PC-9 (cell line): ENCODE measurements at places on chromosomes 11 and 22.

- DNase-seq = no peak
Measured at GRCh38 chr22:36850682-36851081, 10.1 kb upstream of the NCF4 start.

DNA sequence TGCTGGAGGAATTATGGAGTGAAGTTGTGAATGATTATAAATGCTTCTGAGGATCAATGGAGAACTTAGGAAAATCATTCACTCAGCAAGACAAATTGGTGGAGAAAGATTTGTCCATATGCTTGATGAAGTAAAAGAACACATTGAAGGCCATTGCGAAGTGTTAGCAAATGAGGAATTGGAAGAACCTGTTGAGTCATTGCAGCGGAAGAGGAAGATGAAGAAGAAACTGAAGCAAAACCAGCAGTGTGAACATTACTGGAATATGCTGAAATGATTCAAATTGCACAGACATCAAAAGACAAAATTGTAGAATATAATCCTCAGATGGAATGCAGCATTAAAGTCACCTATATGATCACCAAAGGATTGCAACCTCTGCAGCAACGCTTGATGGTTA lies 168.1 kb downstream of the ADAMTS15 start:
- no peak for DNase-seq

DNA sequence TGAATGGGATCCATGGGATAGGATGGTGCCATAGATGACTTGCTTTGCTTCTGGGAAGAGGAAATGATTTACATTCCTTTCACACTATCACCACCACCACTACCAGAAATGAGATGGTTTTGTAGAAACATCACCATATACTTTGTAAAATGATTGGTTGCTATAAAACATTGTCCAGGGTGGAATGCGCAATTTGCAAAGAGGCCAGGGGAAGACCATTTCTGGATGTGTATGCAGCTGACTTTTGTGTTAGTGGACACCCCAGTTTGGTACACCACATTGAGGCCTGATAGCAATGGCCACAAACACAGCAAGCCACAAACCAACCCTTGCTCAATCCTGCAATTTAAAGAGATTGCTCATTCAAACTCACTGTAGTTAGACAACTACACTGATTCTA lies 56.7 kb upstream of the RCN1 start:
- no peak for DNase-seq

- peak; percentile 32 for DNase-seq
Measured at GRCh38 chr11:111729071-111729830, 36.9 kb downstream of the PPP2R1B start.

DNA sequence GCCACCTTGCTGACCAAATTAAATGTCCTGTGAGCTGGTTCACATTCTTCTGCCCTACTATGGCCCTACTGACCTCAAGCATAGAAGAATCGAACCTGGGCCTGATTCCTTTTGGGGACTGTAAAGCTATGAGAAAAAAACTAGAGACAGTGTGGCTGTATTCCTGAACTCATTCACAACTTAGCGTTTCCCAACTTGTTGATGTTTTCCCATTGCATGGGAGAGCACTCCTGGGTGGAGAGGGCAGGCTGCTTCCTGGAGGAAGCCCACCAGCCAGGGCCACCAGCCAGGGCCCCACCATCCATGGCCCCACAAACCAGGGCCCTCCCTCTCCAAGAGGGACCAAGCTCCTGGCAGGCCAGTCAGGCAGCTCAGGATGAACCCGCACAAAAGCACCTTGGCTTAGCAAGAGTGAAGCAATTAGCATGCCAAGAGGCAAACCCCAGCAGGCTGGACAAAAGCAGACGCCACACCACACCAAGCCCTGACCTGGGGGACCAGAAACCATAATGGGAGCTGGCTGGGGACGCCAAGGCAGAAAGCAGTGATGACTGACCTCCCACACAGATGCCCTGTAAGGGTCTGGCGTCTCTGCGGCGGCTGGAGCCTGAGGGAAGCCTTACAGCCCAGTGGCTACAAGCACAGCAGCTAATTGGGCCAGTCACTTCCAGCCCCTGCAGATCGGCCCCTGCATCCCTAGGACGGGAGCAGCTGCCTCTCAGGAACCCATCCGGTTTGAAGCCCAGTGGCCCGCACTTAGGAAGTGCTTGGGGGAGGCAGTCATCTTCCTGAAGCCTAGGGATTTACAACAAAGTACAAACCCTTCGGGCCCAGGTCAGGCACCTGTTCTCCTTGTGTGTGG lies 2.1 kb downstream of the CERK start:
- no peak for DNase-seq

GRCh38 chr22:45334528-45334927 lies 24.8 kb downstream of the FAM118A start:
- no peak for DNase-seq

DNA sequence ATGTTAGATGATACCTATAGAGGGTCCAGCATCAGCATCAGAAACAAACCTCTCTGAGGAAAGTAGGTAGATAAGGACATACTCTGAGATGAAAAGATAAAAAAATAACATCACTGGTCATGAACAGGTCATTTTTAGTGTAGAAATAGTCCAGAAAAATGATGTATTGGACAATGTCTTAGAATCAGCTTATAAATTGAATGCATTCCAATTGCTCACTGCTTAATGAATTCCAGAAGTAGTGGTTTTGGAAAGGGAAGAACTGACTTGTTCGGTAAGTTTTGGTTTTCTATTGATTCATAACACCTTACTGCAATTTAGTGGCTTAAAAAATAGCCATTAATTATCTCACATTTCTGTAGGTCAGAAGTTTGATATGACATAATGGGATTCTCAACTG lies 929.5 kb upstream of the CCDC90B start:
- DNase-seq = no peak

DNA sequence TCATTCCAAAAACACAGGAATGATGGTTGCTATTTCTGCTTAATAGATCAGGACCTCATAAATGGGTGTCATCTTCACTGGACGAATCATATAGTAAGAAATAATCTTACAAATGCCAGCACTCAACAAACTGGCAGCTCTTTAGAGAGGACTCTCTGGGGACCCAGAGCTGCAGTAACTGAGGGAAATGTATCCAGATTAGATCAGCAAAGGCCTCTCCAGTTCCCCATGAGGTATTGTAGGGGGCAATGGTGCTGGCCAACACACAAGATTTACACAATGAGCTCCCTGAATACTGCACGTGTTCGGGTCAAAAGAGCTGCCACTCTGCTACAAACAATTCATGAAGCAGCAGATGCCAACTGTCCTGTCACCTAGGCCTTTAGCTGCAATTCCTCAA lies 110.2 kb downstream of the RBFOX2 start:
- DNase-seq = no peak

GRCh38 chr11:78798663-78799062 lies 224.0 kb upstream of the NARS2 start:
- no peak for DNase-seq

GRCh38 chr11:3926458-3927095 lies 71.1 kb downstream of the STIM1 start:
- DNase-seq = no peak

- no peak for DNase-seq
Measured at GRCh38 chr11:128857341-128857740, 9.8 kb downstream of the KCNJ1 start.

GRCh38 chr11:116533186-116533825 lies 239.5 kb downstream of the BUD13 start:
- no peak for DNase-seq

DNA sequence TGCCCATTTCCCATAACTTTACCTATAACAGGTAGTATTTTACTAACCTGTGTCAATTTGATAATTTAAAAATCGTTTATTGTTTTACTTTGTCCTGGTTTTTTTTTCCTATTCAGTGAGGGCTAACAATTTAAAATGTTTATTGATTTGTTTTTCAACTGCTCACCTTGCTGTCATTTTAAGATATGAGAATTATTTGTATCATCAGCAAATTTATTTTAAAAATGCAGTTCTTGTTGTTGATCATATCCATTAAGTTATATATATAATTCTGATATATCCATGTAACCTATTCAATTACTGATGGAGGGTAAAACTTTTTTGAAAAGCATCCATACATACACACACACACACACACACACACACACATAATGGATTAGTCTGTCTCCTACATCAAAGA lies 24.8 kb downstream of the RRAS2 start:
- DNase-seq = no peak

GRCh38 chr11:100930185-100930778 lies 199.3 kb downstream of the PGR start:
- peak; percentile 71 for DNase-seq

- DNase-seq = no peak
Measured at GRCh38 chr11:120554766-120555432, 43.4 kb downstream of the GRIK4 start.

DNA sequence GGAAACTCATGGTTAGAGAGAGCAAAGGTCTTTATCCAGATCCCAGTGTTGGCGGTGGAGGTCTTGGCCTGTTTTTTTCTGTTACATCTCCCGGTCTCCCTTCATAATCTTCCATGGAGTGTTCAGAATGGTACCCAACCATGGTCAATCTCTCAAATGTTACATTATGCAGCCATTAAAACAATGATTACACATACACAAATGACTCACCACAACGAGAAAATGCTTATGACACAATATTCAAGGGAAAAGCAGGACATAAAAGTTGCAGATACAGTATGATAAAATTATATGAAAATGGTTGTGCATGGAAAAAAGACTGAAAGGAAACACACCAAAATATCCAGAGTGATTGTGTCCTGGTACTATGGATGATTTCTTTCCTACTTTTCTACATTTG lies 17.8 kb upstream of the CSNK1E start:
- peak; percentile 61 for DNase-seq

GRCh38 chr22:26845021-26845743 lies 187.8 kb downstream of the MIAT start:
- DNase-seq = no peak

DNA sequence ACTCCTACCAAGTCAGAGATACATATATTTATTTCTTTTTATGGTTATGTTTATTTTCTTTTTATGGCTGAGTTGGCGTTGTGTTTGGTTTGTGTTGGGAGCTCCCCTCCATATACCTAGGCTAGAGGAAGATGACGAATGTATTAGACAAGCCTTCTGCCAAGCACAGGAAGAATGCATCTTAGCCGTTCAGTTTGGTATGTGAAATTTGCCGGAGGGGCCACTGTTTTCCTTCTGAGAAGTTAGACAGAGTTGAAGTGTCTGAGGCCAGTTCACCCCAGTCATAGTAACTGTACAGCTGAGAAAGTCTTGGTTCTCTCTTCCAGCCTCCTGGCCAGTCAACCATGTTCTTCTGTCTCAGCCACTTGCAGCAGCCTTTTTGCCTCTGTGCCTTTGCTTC lies 29.8 kb downstream of the TEAD1 start:
- DNase-seq = no peak

- DNase-seq = no peak
Measured at GRCh38 chr11:123509737-123510578, 79.9 kb downstream of the GRAMD1B start.

DNA sequence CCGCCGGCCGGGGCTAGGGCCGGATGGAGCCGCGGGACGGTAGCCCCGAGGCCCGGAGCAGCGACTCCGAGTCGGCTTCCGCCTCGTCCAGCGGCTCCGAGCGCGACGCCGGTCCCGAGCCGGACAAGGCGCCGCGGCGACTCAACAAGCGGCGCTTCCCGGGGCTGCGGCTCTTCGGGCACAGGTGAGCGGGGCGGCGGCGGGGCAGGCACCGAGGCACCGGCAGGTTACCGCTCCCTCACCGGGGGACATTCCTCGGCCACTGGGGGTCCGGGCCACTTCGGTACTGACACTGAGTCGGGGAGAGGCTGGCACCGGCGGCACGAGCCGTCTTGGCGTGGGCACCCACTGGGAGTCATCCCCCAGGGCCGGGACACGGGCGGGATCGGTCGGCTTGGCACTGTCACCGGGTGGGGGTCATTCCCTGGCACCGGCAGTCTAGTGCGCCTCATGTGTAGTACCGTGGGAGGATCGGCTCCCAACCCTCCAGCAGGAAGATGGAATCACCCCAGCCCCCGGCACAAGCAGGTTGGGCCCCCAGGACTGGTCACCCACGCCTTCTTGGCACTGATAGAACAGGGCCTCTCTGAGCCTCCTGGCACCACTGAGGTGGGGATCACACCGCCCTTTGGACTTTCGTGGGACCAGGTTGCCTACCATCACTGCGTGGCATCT lies 511 bp downstream of the DGKZ start:
- no peak for DNase-seq

- DNase-seq = no peak
Measured at GRCh38 chr11:62532096-62532495, 14.5 kb downstream of the AHNAK start.

DNA sequence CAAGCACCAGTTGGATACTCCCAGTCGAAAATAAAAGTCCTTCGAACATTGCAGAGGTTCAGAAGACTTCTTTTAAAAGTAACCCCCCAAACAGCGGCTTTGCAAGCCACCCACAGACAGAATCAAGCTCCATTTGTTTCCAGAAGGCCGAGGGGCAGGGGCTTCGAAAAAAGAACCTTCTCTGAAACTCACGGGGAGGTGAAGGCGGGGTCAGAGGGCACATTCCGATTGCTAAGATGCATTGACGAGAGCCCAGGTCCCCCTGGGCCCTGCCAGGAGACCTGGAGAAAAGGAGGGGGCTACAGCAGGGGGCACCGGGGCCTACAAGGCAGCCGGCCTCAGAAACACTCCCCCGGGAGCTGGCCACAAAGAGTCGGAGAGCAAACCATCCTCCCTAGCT lies 306.8 kb downstream of the MN1 start:
- no peak for DNase-seq

- no peak for DNase-seq
Measured at GRCh38 chr22:17199003-17199731, 20.1 kb downstream of the ADA2 start.

- DNase-seq = no peak
Measured at GRCh38 chr11:128298271-128298670, 289.1 kb downstream of the ETS1 start.

GRCh38 chr11:75562836-75563484 lies 907 bp downstream of the SERPINH1 start:
- DNase-seq = peak; percentile 39

GRCh38 chr11:9065607-9066432 lies 25.6 kb downstream of the SCUBE2 start:
- no peak for DNase-seq

- no peak for DNase-seq
Measured at GRCh38 chr11:66659763-66660162, 17.9 kb downstream of the RBM4B start.

DNA sequence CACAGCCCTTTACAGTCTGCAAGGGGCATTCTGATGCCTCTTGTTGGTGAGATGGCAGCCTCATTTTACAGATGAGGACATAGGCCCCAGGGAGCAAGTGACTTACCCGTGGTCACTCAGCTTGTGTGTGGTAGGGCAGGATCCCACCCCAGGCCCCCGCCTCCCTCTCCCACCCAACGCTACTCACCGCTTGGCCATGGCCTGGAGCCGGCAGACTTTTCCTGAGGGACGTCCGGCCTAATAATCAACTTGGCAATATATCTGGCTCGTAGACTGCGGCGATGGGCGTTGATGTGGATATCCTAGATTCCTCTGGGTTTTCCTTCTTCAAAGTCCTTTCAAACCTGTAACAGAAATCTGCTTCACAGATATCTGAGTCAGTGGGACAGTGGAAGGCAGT lies 57.1 kb downstream of the ARHGAP8 start:
- DNase-seq = no peak

DNA sequence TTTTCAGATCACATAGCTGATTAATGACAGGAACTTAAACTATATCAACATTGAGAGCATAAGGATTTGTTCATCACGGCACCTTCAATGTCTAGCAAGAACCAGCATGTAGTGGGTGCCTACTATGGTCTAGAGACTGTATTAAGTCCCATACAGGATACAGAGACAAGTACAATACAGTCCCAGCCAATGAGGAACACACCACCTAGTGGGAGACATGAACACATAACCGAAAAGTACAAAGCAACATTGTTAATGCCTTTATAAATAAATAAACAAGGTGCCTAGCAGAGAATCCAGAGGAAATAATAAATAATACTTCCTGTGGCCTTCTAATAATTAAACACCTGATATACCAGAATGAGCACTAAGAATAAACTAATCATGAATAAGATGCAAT lies 87.7 kb upstream of the OPCML start:
- DNase-seq = no peak
